ENCODE measurements at places on chromosomes 1 and 21.

DNA sequence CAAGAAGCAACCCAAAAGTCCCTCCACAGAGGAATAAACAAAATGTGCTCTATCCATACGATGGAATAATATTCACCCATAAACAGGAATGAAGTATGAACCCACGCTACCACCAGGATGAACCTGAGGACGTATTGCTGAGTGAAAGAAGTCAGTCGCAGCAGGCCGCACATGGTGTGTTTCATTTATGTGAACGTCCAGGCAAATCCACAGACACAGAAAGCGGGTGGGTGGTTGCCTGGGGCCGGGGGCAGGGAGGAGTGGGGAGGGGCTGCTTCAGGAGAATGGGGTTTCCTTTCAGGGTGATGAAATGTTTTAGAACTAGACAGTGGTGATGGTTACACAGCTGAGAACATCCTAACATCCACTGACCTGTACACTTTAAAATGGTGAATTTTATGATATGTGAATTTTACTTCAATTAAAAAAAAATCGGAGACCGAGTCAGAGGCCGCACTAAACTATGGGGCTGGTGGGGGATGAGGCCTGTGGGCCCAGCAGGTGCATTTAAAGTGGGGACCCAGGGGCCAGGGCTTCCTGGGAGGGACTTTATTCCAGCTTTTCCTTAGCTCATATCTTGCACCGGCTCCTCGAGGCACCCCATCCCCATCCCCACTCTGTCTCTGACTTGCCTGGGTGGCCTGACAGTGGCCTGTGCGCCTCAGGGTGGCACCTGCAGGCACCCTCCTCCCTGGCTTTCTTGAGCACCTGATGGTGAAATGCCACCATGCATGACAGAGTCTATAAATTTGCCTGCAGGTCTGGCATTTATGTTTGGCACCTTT lies 392.6 kb upstream of the VAMP3 start:
- no peak for DNase-seq

GRCh38 chr1:4462831-4463484 lies 191.5 kb upstream of the AJAP1 start:
- DNase-seq, result no peak

- no peak for DNase-seq
Observed at GRCh38 chr1:232699814-232700213, 69.9 kb upstream of the SIPA1L2 start.

DNA sequence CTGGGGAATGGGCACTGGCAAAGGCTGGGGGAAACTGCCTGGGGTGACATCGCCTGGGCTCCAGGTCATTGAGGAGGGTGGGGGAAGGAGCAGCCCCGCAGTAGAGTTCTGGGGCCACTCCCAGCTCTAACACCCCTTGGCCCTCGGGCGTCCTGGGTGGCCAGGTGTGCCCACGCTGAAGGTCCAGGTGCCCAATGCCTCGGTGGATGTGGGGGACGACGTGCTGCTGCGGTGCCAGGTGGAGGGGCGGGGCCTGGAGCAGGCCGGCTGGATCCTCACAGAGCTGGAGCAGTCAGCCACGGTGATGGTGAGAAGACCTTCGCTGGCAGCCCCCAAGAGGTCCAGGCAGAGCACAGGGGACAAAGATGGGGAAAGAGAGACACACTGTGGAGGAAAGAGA lies 7.7 kb downstream of the NTRK1 start:
- no peak for DNase-seq
